Stimulated activated CD8-positive, alpha-beta memory T cell treated with anti-CD3 and anti-CD28 coated beads, Interleukin-4, amount 100 ng/mL, for 4 hours (primary cell): ENCODE measurements at places on chromosomes 13 and 19.

GRCh38 chr19:51602189-51602854 lies 27.9 kb downstream of the SIGLEC5 start:
- DNase-seq: no peak

- no peak for DNase-seq
Observed at GRCh38 chr13:37954191-37954590, 84.6 kb upstream of the TRPC4 start.

DNA sequence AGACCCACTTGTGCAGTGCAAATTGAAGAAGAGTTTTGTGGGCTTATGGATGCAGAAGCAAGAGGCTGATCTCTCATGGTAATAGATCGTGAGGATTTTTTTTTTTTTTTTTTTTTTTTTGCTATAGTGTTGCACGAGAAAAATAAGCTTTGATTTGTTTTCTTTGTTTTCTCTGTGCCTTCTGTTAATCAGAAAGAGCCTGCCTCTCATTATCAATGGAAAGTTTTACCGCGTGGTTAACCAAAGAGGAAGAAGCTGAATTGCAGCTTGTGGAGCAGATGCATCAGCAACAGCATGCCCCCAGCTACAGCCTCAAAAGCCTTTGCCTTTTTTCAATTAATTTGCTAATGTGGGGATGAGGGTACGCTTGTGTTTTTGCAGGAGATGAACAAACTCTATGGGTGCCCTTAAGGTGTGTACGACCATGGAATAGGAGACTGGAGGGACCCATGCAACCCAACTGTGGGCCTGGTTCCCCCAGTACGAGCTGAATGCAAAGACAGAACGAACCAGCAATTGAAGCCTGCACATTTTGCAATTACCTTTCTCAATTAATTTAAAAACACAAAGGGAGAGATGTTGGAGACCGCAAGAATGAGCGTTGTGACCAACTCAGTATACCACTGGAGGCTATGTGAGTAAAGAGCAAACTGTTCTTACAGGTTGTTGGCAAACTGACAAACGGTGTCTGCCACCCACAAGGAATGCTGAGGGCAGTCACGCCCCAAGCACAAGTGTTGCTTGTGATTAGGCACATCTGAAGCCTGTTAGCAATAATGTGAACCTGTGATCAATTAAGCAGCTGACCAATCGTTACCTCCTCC lies 58.6 kb upstream of the SPRY2 start:
- DNase-seq: no peak

- no peak for DNase-seq
Observed at GRCh38 chr13:94119360-94119936, 360.0 kb downstream of the DCT start.

- no peak for DNase-seq
Observed at GRCh38 chr13:52758114-52758513, 18.5 kb upstream of the CNMD start.

DNA sequence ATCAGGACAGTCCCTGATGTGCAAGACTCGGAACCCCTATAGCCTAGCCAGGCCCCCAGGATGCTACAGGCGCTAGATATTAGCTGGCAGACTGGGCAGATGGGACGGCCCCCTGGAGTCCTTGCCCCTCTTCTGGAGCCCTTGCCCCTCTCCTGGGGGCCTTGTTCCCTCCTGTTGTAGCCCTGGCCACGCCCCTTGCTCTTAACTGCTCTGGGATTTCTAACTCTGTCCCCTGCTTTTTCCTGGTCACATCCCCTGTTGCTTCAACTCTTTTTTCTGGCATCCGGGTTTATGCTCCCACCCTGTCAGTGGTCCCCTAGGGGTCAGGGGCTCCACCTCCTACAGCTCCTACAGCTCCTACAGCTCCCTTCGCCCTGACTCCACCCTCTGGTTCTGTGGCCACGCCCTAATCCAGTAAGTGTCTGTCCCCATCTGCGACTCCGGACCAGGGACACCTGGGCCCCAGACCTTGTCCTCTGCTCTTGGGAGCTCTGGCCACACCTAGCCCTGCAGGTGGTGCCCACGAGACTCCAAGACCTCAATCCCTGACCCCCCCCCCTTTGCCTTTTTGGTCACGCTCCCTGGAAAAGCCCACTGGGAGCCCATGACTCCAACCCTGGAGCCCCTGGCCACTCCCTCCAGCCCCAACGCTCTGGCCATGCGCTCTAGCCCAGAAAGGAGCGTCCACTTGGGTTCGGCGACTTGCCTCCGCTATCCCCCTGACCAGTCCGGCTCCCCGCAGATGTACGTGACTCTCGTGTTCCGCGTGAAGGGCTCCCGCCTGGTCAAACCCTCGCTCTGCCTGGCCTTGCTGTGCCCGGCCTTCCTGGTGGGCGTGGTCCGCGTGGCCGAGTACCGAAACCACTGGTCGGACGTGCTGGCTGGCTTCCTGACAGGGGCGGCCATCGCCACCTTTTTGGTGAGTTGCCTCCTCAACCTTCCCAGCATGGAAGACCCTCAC lies 6.8 kb downstream of the PLPPR2 start:
- no peak for DNase-seq

DNA sequence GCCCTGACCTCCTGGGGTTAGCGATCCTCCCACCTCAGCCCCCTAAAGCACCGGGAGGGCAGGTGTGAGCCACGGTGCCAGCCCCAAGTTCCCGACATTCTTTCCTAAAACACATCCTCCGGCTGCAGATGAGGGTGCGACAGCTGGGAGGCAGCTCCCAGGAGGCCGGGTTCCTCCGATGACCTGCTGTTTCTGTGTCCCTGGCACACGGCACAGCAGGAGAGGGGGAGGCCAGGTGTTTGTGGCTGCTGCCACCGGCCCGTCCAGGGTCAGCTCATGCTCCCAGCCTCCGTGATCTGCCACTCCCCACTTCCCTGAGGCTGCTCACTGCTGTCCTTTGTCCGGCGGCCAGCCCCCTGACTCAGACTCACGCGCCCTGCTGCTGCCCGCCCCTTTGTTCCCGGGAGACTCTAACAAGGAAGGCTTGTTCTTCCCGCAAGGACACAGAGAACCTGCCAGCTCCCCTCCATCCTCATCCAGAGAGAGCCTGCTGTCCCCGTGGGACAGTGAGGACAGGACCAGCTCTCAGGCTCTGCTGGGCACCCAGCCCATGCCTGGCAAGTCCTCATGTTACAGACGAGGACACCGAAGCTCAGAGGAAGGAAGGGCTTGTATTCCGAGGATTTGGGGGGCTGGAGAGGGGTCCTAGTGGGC lies 10.6 kb upstream of the MADCAM1 start:
- DNase-seq: no peak

DNA sequence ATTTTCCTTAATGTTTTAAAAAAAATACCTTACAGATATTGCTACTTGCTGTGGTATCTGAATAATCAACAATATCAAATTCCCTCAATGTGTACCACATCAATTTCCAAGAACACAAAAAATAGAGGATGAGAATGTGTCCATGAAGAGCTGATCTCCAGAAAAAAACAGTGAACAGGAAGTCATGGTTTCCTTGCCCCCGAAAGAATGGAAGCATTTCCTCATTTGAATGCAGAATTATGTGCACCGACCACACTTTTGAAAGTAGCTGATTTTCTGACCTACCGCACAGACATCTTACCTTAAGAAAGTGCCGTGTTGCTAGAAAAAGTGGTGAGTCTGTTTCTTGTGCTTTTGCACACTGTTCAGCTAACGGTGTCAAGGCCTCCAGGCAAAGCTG lies 13.4 kb upstream of the EEF1AKMT1 start:
- DNase-seq: no peak
